ENCODE measurements at places on chromosomes 1 and 21.
A peak's percentile ranks its signal among the peaks of the same experiment; 100 is the strongest.

DNA sequence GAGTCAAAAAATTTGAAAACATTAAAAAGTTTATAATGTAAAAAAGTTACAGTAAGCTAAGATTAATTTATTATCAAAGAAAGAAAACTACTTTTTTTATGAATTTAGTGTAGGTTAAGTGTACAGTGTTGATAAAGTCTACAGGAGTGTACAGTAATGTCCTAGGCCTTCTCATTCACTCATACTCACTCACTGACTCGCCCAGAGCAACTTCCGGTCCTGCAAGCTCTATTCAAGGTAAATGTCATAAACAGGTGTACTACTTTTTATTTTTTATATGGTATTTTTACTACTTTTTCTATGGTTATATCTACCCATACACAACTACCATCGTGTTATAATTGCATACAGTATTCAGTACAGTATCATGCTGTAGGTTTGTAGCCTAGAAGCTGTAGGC, 49.6 kb downstream of the TBX19 start:
- DNase-seq, result no peak

DNA sequence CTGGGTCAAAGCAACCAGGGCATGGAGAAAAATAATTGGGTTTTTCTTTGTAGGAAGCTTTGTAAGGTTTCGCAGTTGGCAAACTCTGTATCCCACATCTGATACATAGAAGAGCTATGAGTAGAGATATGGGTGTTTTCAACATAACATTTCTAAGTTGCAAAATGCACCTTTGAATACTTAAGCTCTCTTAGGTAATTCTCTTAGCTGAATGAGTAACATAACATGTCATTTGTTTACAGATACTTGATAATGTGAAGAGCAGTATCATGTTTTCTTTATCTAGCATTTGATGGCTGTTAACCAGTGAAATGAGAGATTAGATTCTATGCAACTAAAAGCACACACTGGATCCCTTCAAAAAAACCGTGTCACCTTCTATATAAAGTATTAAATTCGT, 21.6 kb downstream of the RAVER2 start:
- peak; percentile 44 for DNase-seq

DNA sequence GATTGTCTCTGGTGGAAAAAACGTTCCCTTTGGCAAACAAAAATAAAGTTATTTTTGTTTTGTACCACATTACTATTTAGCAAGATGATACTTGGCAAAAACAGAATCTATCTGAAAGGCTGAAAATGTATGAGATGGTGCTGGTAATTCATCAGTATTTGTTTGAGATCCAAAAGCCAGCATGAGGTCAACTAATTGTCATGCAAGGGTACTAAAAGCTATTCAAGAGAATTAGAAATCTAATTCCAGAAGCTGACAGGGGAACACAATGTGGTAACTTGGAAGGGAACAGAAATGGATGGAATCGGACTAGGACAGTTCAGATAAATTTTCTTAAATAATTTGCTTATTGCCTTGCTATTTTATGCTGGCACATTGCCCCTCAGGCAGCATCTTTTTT, 263.8 kb downstream of the KCNT2 start:
- no peak for DNase-seq

GRCh38 chr1:48203287-48203900, 19.1 kb upstream of the SLC5A9 start:
- DNase-seq, result peak; percentile 62

GRCh38 chr1:220368352-220369265, 96.4 kb upstream of the RAB3GAP2 start:
- peak; percentile 42 for DNase-seq

DNA sequence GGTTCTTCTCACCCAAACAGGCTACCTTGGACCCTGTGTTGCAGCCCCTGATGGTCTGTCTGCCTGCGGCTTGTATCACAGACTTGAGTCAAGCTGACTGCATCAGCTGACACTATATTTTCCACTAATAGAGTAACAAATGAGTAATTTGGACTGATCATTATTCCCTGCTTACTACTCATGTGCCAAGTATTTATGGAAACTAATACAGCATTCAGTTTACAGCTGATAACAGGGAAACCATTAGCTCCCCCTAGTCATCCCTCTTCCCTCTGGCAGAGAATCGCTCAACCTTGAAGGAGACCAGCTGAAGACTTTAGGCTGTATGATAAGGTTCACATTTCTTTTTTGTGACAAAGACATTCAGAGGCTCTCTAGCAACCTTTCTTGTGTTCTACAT, 116.6 kb upstream of the SYT6 start:
- DNase-seq, result no peak

GRCh38 chr1:15523104-15524020, 653 bp downstream of the CASP9 start:
- DNase-seq, result no peak
